ENCODE measurements at places on chromosomes 6 and 20.

DNA sequence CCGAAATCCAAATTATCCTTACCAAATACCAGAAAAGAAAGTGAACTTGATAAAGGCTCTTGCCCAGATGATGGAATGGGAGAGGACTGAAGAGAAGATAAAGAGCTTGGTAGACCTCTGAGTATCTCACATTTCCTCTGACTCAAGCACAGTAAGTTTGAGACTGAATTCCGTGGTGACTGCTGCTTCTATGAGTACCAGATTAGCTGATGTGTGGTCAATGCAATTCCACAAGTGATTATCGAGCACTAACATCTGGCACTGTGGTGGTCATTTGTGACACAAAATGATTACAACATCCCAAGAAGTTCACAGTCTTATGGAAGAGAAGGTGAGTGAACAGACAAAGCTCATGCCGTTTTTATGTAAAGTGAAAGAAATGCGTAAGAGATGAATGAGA lies 2.6 kb upstream of the RPS6KA2 start:
- no peak for DNase-seq

DNA sequence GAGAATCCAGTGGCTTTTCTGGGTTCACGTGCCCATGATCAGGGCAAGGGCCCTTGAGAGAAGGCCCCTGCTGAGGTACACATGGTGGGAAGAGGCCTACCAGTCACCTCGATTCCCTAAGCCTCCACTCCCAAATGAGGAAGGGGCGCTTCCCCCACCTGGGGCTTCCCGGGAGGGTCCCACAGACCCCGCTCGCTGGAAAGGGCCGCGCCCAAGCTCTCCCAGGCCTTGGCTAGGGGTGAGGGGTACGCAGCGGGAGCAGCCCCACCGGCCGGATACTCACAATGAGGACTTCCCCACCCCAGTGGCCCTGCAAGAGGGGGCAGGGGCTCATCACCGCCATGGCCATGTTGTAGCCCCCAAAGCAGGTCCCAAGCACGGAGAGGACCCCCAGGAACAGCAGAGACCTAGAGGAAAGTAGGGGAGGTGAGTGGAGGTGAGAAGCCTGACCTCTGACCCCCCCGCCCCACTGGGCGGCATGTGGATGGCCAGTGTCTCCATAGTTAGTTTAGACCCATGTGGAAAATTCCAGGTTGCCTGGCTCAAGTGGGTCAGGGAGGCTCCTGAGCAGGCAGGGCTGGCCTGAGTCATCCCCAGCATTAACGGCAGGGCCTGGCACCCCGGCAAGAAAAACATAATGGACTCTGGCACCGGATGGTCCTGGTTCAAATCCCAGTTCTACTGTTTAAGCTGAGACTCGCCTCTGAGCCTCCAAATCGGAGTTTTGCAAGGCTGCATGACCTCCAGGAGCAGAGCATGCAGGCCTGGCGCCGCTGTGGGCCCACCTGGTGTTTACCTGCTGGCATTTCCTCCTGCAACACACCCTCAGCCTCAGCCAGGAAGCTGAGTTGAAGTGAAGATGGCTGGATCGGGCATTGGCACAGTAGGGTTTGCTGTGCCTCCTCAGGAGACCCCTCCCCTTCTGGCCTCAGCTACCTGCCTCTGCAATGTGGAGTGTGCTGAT lies 6.6 kb downstream of the SLC52A3 start:
- no peak for DNase-seq

GRCh38 chr6:110265273-110265672 lies 85.0 kb downstream of the CDC40 start:
- DNase-seq, result no peak

GRCh38 chr6:4377603-4378002 lies 242.2 kb upstream of the ECI2 start:
- DNase-seq, result no peak

DNA sequence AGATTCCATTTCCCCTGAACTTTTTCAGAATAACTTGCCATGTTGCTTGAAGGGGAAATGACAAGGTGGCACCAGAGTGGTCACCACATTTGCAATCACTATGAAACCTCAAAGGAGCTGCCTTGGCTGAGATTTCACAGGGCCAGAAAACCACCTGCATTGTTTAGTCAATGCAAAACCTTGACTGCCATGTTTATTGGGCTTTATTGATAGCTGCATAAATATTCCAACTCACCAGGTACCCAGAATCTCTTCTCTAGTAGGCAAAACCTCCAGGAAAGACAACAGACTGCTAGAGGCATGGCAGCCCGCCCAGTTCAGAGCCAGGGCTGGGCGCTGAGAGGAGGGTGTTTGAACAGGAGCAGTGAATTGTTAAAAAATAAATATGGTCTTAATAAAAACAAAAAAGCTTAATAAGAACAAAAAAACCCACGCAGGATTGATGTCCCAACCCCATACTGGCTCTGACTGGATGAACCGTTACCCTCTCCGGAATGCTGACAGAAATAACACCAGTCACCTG lies 375.6 kb downstream of the ZFAND3 start:
- no peak for DNase-seq

- DNase-seq, result no peak
Observed at GRCh38 chr6:41638002-41638934, at the start of gene MDFI. Gene MDFI, plus strand, starts transcription at chr6:41638468. Its CDS starts 282 bp downstream, at chr6:41638750.

DNA sequence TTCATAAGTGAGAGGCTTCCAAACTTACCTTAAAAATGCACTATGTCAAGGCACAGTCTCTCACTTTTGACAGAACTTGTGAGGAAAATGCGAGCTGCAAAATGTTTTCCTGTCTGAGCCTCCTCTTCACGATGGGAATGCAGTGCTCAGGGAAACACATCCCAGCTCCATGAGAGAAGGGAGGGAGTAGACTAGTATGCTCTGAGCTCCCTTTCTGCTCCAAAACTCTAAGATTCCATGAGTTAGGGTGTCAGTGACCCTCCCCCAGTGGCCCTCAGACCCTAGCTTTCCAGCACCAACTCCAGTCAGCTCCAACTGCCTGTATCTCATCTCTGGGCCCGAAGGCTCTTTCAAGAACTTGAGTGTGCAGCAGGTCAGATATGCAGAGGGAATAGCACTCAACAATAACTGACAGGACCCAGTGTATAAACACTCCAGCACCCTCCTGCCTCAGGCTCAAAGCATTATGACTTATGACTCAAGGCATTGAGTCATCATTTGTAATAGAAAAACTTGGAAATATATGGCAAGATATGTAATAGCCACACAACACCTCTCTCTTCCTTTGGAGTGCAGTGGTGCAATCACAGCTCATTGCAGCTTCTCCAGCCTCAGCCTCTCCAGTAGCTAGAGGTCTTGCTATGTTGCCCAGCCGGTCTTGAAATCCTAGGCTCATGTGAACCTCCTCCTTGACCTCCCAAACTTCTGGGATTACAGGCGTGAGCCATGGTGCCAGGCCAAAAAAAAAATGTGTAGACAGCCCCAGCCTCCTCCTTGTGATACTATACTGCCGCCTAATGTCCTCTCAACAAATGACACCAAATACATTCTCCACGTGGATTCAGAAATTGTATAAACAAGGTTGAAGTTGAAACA lies 16.7 kb upstream of the ENTPD6 start:
- DNase-seq, result no peak

GRCh38 chr6:7195339-7196018 lies 87.7 kb downstream of the RREB1 start:
- DNase-seq, result no peak

DNA sequence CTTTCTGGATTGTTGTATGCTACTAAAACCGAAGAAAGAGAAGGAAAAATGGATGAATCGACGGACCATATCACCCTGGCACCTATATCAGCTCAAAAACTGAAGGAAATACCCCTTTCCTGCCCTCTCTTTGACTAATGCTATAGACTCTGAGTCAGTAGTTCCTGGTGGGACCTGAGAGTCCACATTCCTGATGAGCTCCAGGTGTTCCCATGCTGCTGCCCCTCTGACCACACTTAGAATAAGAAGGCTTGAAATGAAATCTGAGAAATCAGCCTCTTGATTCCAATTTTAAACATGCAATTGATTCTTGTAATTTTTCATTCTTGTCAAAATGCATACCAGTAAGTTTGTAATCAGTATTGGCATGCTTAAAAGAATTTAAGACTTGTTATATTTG lies 75.2 kb downstream of the PRL start:
- DNase-seq, result no peak

- DNase-seq, result no peak
Observed at GRCh38 chr6:140809694-140810101, 1323.0 kb upstream of the GJE1 start.

DNA sequence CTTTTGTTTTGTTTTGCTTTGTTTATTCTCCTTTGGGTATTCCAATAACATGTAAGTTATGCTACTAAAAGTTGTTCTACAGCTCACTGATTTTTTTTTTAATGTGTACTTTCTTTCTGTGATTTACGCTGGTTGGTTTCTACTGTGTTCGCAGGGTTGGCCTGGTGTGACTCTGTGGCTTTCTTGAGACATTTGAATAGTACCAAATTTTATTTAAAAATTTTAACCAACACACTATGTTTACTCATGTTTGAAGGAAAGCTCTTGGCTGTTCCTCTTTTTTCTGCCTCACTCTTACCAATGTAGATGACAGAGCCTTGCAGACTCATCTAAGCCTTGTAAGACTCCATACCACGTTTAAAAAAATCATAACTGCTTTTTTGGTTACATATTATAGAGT lies 1784.9 kb upstream of the DEFB115 start:
- no peak for DNase-seq

- no peak for DNase-seq
Observed at GRCh38 chr6:167226383-167226685, 64.8 kb upstream of the UNC93A start.

DNA sequence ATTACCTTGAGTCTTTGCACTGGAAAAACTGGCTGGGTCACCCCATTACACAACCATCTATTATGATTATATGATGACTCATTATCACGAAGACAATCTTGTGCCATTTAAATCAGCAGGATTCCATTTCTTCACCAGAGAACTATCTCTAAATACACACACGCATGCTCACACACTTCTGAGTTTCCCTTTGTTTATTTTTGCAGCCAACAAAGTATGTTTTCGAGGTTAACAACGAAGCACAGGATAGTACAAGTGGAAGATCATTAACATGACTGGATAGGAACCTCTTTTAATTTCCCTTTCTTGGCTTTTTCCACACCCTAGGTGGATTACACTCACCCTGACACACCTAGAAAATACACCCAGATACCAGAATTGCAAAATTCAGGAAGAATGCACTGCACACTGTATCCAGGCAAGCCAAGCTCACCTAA lies 18.9 kb downstream of the PERP start:
- no peak for DNase-seq

- peak; percentile 8 for DNase-seq
Observed at GRCh38 chr6:43171707-43172103, 636 bp downstream of the SRF start.

DNA sequence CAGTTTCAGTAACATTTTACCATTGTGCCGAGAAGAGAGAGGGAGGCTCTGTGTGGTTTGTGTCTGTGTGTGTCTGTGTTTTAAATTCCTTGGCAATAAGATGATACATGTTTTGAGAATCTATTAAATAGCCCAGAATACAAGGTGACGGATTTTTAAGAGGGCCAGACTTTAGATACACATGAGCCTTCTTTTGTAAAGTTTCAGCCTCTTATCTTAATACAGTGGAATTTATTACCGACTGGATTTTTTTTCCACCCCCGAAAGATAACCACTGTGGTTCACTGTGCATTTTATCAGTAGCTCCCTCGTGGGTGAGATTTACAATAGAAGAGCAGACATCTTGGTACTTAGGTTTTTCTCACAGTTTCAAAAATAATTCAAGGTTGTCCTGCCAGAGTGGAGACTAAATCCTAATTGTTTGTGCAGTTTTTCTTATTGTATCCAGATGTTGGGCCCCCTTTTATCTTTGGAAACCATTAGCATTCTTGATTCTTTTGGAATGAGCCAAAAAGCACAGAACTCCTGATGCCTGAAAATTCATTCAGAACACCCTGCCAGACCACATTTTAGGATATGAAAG lies 49.9 kb downstream of the STK4 start:
- no peak for DNase-seq

DNA sequence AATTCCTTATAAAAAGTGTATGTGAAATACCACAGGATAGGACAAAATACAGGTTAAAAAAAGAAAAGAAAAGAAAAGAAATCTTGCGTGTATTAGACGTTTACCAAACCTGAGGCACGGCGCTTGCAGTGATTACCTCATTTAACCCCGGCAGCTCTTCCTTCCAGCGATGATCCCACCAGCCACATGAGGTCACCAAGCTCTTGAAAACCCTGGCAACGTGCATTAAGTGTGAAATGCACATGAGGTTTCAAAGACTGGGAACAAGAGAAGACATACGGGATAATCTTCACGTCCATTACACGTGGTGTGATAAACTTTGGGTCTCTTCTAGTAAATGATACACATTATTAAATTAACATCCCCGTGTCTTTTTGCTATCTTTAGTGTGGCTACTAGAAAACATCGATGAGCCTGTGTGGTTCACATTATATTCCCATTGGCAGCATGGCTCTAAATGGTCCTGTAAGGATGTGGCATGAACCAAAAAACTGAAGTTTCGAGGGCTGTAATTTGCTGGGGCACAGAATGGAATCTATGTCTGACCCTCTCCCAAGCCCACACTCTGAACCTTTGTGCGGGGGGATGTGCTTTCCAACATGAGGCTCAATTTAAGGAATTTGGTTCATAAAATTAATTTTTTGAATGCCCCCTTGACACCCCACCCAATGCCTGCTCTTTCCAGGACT lies 59.2 kb upstream of the THBS2 start:
- no peak for DNase-seq

GRCh38 chr6:31575335-31575901 lies at the start of gene TNF:
Gene TNF, plus strand, starts transcription at chr6:31575565. Its CDS starts 177 bp downstream, at chr6:31575742.
- DNase-seq, result peak; percentile 80

GRCh38 chr20:62042025-62042820 lies 23.5 kb downstream of the TAF4 start:
- no peak for DNase-seq

- no peak for DNase-seq
Observed at GRCh38 chr20:15992564-15992963, 580.7 kb downstream of the KIF16B start.

GRCh38 chr6:158367816-158368215 lies 55.6 kb downstream of the TULP4 start:
- no peak for DNase-seq

GRCh38 chr20:58389324-58389967 lies 417 bp downstream of the VAPB start:
- peak; percentile 30 for DNase-seq

GRCh38 chr6:74519163-74519562 lies 686.7 kb downstream of the COL12A1 start:
- DNase-seq, result no peak

GRCh38 chr6:30991891-30992290 lies 8.4 kb downstream of the MUC21 start:
- no peak for DNase-seq

- DNase-seq, result no peak
Observed at GRCh38 chr6:50966986-50967385, 148.3 kb downstream of the TFAP2B start.

- DNase-seq, result no peak
Observed at GRCh38 chr6:15736297-15736696, 73.5 kb upstream of the DTNBP1 start.

DNA sequence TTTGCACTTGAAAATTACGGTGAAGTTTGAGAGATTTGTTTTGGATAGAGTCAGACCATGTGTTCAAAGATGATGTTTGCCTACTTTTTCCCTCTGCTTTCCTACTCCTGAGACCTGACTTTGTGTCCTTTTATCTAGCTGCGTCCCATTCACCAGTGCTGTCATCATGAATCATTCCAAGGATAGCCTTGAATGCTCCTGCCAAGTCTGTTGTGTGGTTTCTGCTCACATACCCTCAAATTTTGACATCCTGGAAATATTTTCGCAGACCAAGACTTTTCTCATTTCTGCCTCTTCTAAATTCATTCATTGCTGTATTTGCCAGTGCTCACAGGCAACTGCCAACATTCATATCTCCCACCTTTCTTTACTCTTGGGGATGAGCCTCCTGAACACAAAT lies 175.9 kb upstream of the SCGN start:
- DNase-seq, result no peak

GRCh38 chr6:38493931-38494547 lies 145.7 kb downstream of the BTBD9 start:
- DNase-seq, result peak; percentile 66
